Kidney (tissue), 22 donors: ENCODE measurements at places on chromosomes 7 and 10. TPM values are rescaled to one million over a fixed set of nuclear protein-coding genes. Genes with fewer than 3 reads are reported as not detected.

Gene ASB4
- not detected for total RNA-seq

Gene WNT8B
- total RNA-seq = not detected

- H3K36me3 ChIP-seq = no peaks in the 10 kb centered on the region
- H3K4me3 ChIP-seq = no peak overlapping the region
- H3K27ac ChIP-seq = no peak overlapping the region
- no peak for DNase-seq
- H3K27me3 ChIP-seq = no peaks in the 10 kb centered on the region
- no peaks in the 10 kb centered on the region for H3K4me1 ChIP-seq
Observed at GRCh38 chr7:31958226-31958625, 112.0 kb downstream of the PDE1C start.

Gene ANKRD61
- 0.19 TPM for total RNA-seq

DNA sequence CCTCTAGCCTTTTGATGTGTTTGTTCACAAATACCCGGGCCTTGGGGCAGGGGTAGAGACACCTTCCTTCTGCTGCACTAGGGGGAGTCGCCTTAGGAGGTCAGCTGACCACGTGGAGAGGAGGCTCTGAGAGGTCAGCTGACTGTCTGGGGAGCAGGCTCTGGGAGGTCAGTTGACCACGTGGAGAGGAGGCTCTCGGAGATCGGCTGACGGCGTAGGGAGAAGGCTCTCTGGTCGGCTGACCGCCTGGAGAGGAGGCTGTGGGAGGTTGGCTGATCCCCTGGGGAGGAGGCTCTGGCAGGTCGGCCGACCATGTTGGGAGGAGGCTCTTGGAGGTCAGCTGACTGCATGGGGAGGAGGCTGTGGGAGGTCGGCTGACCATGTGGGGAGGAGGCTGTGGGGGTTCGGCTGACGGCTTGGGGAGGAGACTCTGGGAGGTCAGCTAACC, 59.6 kb upstream of the LYZL1 start:
- no peak overlapping the region for H3K4me3 ChIP-seq
- no peaks in the 10 kb centered on the region for H3K27me3 ChIP-seq
- DNase-seq = no peak
- no peaks in the 10 kb centered on the region for H3K36me3 ChIP-seq
- no peaks in the 10 kb centered on the region for H3K4me1 ChIP-seq
- no peak overlapping the region for H3K27ac ChIP-seq

Gene MSS51
- total RNA-seq = 2.4 TPM
